Inflammatory macrophage treated with lipopolysaccharide for 1 hour (primary cell): ENCODE measurements at places on chromosomes 1 and 21.

DNA sequence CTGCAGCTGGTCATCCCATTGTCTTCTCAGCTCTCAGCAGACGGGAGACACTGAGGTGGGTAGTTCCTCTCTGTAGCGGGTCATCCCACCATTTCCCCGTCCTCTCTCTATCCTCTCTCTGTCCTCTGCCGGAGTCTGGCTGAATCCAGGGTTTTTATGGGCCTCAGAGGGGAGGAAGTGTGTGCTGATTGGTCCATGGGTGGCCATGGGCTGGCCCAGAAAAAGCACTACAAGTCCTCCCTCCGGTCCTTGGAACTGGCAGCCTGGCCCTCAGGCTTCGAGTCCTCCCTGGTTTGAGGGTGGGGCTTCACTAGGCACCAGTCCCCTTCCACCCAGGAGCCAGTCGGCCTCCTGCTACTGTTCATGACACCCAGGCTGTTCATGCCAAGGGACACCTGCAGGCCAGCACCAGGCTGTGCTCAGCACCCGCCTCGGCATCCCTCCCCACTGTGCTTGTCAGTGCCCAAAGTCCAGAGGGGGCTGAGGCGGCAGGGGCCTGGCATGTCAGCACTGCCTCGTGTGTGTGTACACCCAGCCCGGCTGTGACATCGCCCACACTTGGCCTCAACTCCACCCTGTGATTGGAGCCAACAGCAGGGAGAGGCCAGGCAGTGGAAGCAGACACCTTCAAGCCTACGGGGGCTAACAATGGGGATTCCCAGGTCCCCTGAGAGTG, 23.0 kb upstream of the LRRC8C start:
- DNase-seq, result no peak

DNA sequence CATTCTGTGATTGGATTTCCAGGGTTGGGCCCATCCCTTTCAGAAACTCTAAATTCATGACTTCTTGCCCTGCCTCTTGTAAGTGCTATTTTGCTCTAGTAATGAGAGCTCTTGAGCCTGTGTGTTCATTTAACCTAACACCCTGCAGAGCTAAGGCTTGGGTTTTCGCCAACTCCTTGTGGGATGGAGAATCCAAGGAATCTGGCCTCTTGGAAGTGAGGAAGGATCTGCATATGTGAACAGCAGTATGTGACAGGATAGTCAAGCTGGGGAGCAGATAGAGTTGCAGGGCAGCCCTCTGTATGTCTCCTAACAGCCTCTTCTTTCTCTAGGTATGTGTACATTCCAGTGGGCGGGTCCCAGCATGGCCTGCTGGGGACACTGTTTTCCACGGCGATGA, 258.9 kb downstream of the HHAT start:
- DNase-seq, result no peak

DNA sequence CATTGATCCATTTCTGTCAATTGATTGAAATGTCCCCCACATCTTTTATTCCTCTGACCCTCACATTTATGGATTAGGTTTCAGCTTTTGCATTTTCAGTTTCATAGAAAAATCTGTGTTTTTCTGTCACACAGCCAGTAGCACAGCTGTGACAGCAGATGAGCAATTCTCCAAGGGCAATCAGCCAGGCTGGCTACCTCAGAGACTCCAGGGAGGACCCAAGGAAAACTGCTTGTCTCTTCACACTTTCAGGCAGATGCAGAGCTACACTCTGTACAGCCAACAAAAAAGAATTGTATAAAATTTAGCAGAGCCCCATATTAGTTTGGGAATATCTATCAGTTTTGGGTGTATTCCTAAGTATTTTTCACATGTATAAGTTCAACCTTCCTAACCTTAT, 257.2 kb downstream of the LRRC7 start:
- DNase-seq, result no peak

DNA sequence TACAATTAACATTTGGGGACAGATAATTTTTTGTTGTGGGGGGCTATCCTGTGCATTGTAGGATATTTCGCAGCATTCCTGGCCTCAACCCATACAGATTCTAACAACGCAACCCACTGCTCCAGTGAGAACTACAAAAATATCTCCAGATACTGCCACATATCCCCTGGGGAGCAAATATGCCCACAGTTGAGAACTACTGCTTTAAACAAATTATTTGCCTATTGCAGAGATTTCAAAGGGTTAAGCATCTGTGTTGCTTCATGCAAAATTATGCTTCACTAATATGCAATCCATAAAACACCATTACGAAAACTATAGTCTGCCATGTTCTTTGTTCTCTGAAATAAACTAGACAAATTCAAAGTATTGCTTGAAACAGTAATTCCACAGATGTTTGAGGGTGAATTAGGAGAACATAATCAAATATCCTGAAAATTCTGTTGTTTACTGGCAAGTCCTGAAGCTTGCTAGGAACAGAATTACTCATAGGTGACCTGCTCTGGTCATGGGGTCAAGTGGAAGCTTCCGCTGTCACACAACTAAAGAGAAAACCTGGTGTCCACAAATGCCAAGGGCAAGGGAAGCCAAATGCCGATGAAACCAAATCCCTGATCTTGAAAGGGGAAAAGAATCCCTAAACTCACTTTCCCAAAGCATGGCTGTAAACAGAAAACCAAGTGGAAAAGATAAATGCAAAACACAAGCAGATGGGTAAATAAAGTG, 149.4 kb downstream of the RERE start:
- no peak for DNase-seq

DNA sequence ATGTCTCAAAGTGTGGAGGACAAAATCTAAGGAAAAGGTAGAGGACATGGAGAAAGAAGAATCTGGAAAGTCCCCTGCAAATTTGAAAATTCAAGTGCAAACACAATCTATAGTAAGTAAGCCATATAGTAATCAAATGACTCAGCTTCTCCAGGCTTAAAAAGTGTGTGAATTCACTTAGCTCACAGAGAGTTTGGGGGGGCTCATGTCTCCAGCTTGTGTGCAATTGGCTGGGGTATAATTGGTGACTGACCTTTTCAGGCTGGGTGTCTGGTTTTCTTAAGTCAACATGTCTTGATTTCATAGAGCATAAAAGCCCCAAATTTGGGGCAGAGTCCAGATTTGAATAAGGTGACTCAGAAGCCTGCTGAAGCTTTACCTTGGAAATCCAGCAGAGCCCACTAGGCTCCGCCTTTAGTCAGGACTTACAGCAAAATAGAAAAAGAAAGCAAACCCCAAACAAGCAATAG, 8.6 kb downstream of the CLDN14 start:
- no peak for DNase-seq

- no peak for DNase-seq
Observed at GRCh38 chr1:11797525-11798216, 8.1 kb downstream of the MTHFR start.

GRCh38 chr1:113545210-113545609, 154.9 kb downstream of the MAGI3 start:
- no peak for DNase-seq

DNA sequence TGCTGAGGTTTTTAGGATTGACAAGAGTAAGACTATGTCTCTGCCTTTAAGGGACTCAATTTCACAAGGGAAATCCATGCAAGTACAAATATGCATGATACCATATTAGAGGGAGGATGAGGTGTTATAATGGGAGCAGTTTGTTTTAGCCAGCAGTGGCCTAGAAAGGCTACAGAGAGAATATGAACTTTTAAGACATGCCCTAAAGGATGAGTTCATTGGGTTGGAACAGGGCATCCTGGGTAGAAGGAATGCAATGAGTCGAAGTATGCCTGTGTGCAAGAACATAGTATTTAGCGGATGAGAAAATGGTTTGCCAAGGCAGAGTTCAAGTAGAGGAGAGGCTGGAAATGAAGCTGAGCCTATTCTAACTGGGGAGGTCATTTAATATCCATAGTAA, 32.6 kb upstream of the LEPR start:
- no peak for DNase-seq

GRCh38 chr1:85132078-85132720, 68.6 kb downstream of the SYDE2 start:
- DNase-seq, result peak; percentile 91

GRCh38 chr1:42733415-42734200, 6.4 kb downstream of the CLDN19 start:
- DNase-seq, result no peak

- peak; percentile 87 for DNase-seq
Observed at GRCh38 chr1:150141452-150141851, 8.3 kb upstream of the PLEKHO1 start.

DNA sequence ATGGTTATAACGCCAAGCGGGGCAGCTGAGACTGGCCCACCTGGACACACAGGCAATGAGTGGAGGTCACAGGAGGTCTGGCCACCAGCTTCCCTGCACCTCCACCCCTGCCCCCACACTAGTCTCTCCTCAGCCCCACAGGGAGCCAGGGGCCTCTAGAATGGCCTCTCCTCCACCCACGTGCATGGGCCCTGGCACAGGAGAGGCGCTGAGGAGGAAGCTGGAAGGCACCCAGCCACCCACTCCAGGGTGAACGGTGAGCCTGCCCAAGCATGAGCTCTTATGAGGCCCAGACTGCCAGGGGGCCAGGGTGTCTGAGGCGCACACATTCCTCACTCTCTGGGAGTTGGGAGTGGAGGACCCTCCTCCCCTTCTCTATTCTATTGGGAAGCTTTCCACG, 22.2 kb downstream of the LRP8 start:
- DNase-seq, result no peak

GRCh38 chr1:33181921-33182341, at the start of gene TRIM62:
Gene TRIM62, minus strand, starts transcription at chr1:33182043. Its CDS starts 611 bp downstream, at chr1:33181432.
- DNase-seq, result peak; percentile 84

DNA sequence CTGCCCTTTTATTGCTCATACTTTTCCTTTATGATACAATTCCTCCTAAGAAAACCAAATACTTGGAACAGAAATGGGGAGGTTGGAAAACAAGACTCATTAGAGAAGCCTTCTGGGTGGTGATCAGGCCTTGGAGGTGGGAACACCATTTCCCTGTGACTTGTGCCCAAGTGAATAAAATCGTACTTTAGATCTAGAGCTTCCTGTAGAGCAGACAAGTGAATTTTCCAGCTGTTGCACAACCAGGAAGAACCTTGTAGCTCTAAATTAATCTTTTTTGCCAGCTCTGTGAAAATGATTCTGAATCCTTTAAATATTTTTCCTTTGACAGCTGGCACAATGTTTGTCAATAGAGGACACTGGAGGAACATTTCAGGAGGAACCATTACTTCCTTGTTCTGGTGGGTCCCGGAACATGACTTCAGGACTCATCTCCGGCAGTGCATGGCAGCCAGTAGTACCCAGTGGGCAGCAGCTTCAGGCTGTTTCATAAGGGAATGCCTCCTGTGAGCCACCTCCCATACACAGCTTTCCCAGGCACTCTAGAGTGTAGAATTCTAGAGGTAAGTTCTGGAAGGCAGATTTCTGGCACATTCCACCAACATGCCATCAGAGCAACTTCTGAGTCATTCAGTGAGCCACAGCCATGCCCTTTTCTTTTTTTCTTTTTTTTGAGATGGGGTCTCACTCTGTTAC, 5.5 kb upstream of the SNAPIN start:
- peak; percentile 65 for DNase-seq

- DNase-seq, result no peak
Observed at GRCh38 chr21:14615359-14615974, 69.4 kb upstream of the SAMSN1 start.

GRCh38 chr1:48878191-48878940, 101.7 kb upstream of the BEND5 start:
- DNase-seq, result no peak

- DNase-seq, result no peak
Observed at GRCh38 chr1:10495475-10495817, 20.7 kb downstream of the PEX14 start.

- DNase-seq, result peak; percentile 53
Observed at GRCh38 chr21:29638761-29639327, 301.0 kb downstream of the GRIK1 start.

DNA sequence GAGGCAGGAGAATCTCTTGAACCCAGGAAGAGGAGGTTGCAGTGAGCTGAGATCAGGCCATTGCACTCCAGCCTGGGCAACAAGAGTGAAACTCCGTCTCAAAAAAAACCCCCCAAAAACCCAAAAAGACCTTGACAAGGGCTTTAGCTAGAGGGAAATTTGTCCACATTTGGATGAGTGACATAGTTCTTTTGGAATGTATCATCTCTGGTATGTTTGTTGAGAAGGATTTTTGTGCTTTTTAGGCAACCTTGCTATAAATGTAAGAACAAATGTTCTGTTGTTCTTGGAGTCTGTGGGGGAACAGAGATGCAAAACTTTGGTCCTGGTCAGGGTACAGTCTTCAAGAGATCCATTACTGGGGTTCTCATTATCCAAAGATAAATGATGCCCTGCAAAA, 28.9 kb downstream of the INAVA start:
- DNase-seq, result no peak

DNA sequence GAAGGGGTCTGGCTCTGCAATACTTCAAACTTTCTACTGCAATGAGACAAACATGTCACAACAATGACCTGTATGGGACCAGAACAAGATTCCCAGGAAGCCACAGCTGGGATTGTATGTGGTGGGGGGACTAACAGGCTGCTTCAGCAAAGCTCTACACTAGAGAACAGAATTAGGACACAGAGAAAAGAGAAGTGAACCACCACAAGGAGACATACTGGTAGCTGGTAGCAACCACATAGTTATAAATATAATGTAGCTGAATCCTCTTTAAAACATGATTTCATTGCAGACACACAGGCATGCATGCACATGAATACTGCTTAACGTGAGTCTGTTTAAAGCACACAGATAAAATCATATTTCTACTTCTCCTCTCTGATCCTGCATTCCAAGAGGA, 3.5 kb upstream of the ILDR2 start:
- no peak for DNase-seq

- no peak for DNase-seq
Observed at GRCh38 chr21:14554948-14555347, 8.8 kb upstream of the SAMSN1 start.

GRCh38 chr1:10686404-10687040, 109.9 kb downstream of the CASZ1 start:
- no peak for DNase-seq
